ENCODE measurements at places on chromosomes 12 and 14. TPM values are rescaled to one million over a fixed set of nuclear protein-coding genes. Genes with fewer than 3 reads are reported as not detected.

The KRT6C gene
- polyA plus RNA-seq: 0.18 TPM

The EIF2S3B gene
- not detected for polyA plus RNA-seq

The TMEM229B gene
- polyA plus RNA-seq: 25.6 TPM

The GPRC5D gene
- not detected for polyA plus RNA-seq

The GLT8D2 gene
- polyA plus RNA-seq: 24.4 TPM

The BLOC1S1 gene
- 236 TPM for polyA plus RNA-seq

The SERPINA3 gene
- 359 TPM for polyA plus RNA-seq

DNA sequence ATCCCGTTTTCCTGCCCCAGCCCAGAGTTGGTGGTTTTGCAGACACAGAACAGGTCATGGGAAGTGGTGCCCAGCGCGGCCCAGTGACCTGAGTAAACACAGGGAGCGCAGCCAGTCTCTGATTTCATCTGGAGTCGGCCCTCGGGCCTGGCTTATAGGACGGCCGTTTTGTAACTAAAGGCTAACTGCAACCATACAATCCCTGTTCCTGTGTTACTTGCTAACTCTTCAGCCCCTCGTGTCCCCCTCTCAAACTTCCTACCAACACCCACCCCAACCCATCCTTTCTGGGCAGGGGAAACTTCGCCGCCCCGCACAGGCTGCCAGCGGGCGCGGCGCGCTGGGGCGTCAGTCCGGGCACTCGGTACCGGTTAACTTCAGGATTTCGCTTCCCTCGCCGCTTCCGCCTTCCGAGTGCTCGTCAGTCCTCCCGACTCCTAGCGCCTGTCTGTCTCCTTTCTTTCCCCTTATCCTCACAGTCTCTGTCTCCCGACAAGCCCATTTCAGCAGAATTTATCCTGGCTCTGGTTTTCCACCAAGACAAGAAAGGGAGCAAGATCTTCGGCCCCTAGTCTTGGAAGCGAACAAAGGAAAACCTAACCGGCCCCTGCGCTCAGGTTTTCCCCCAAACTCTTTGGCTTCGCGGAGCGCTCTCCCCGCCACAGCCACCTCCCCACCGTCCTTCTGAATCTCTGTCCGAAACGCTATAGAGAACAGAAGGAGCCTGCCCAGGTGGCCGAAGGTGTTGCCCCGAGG, 2.0 kb downstream of the SIX1 start:
- DNase-seq: peak; percentile 14

- DNase-seq: peak; percentile 78
Observed at GRCh38 chr12:113241191-113242025, 20.1 kb downstream of the TPCN1 start.

DNA sequence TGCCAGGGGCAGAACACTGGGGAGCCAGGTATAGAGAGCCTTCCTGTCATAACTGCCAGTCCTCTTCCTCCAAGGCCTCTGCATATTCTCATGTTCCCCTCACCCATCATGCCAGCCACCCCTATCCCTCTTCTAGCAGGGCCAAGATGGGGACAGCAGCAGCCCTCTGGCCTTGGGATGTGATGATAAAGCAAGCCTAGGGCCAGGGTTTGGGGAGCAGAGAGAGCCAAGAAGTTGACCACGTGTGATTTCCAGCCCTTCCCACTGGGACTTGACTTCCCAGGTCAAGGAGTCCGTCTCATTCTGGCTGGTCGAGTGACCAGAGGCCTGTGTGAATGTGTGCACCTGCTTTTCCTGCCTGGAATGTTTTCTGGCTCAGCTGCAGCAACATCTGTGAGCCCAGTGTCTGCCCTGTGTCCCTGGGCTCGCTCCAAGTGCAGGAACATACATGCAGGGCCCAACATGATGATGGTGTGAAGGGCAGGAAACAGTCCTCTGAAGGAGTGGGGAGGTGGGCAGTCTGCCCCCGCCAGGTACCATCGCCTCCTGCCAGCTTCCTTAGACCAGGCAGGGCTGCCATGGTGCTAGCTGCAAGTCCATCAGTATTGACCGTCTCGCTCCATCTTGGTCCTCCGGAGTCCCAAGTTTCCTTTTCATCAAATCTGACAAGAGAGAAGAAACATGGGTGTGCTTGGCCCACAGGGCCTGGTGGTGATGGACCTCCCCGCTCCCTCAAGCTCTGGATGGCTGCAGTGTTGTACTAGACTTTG, 21.0 kb downstream of the VASH1 start:
- DNase-seq: no peak

DNA sequence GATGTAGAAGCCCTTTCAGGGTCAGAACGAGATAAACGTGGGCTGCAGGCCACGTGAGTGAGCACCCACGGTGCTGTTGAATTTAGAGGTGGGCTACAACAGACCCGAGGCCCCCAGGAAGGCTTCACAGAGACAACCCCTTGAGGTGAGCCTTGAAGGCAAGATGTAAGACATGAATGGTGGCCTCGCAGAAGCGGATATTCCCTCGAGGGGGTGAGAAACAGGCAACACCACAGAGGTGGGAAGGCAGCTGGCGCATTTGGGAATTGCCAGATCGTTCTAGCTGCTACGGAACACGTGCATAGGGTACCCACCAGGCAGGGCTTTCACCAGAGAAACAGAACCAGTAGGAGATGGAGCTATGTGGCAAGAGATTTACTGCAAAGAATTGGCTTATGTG, 22.6 kb upstream of the ATP2A2 start:
- DNase-seq: no peak

DNA sequence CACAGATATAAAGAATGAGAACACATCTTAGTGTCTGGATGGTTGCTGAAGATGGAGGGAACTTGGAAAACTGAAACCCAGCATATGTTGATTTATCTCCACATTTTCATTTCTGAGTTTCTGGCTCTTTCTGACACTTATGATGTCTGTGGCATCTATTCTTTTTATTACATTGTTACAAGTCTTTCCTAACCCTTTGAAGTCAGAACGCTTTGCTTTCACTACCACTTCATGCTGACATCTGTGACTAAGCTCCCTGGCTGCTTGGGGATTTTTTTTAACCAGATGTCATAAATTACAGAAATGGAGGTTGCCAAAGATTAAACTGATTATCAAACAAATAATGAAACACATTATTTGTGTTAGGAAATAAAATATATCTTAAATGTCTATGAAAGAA, 188.7 kb downstream of the KITLG start:
- DNase-seq: peak; percentile 8

DNA sequence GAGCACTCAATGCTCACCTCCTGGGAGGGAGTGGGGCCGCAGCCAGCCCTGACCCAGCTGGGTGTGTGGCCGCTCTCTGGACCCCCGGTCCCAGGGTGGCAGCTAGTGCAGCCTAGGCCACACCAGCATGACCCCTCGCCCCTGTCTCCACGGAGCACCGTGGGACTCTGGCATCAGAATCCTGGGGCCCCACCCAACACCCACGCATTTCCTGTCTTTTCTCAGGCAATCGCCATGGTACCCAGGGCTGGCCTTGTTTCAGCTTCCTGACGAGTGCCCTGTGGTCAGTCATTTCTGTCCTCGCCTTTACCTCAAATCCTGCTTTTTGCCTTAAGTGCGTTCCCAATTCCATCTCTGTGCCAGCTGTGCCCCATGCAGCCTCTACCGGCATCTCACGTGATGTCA, 15.9 kb downstream of the PACS2 start:
- DNase-seq: no peak

- DNase-seq: no peak
Observed at GRCh38 chr12:25054076-25054782, 105.3 kb upstream of the BCAT1 start.

All from hepatocyte (in vitro differentiated cells).